ENCODE measurements at places on chromosomes 6 and 20. TPM values are rescaled to one million over a fixed set of nuclear protein-coding genes. Genes with fewer than 3 reads are reported as not detected.

DNA sequence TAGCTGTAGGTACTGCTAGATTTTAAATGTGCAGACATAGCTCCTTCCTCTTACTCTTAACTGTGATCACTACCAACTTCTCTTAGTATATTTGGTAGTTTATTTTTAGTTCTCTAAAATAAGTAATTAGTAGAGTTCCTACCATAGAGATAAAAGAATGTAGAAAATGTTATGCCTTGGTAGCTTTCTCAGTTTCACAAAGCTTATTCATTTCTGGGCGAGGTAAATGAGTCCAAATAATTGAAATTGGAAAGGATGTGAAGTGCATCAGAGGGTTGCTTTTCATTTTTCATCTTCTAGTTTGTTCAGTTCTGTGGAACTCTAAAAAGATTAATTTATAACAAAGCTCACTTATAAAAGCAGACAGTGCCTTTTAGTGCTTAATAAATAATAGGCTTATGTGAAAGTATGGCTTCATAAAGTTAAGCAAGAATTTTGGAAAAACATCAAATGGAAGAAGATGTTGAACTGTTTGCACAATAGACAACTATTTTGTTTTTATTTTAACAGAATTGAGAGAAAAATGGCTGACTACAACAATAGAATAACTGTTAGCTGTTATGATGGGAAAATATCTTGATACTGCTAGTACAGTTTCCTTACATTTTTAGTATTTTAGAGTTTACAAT, 303.7 kb downstream of the UTRN start:
- no peak for DNase-seq

DNA sequence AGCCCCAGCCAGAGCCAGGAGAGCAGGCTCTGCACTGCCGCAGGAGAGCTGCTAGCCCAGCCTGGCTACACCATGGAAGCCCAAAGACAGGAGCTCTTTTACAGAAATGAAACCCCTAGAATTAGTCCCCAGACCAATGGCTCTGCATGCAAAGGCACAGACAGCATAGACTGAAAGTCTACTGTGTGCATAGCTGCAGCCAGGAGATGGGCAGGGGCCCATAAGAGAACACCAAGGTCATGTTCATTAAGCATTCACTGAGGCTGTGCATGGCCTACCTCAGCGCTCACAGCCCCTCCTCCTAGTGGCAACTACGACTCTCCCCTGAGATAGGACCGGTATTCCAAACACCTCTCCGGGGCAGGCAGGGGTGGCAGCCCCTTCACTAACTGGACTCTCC, 34.9 kb downstream of the SNX5 start:
- no peak for DNase-seq

- no peak for DNase-seq
Observed at GRCh38 chr20:46779831-46780230, 70.4 kb downstream of the SLC2A10 start.

DNA sequence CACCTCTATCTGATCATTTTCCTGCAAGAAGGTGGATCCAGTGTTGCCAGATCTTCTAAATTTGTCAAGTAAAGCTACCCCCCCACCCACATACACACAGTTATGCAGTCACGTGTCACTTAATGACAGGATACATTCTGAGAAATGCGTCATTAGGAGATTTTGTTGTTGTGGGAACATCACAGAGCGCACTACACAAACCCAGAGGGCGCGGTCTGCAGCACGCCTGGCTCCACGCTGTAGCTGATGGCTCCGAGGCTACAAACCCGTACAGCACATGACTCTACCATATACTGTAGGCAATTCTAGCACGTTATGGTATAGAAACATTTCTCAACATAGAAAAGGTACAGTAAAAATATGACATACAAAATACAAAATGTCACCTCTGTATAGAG, 126.9 kb downstream of the SYCP2 start:
- DNase-seq, result no peak

DNA sequence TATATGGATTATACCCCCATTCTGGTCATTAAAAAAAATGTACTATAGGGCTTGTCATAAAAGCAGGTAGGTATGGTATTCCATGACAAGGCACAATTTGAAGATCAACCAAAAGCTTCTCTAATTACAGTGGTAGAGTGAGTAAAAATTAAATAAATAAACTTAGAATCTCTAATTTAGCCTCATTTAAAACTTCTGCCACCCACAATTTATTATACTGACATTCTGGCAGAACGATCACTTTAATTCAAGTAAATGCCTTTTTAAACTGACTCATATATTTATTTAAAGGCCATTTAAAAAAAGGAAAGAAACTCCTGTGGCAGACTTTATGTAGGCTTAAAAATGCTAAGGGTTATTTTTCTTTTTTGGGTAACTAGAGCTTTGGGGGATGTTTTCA, 68.3 kb upstream of the PHACTR2 start:
- DNase-seq, result no peak

- peak; percentile 41 for DNase-seq
Observed at GRCh38 chr6:46990031-46990644, 52.0 kb downstream of the ADGRF1 start.

- DNase-seq, result peak; percentile 30
Observed at GRCh38 chr6:167906899-167907298, 80.2 kb downstream of the AFDN start.

GRCh38 chr6:15507746-15508145, 155.1 kb downstream of the DTNBP1 start:
- DNase-seq, result no peak

- DNase-seq, result no peak
Observed at GRCh38 chr6:151409260-151409659, 17.9 kb upstream of the ZBTB2 start.

DNA sequence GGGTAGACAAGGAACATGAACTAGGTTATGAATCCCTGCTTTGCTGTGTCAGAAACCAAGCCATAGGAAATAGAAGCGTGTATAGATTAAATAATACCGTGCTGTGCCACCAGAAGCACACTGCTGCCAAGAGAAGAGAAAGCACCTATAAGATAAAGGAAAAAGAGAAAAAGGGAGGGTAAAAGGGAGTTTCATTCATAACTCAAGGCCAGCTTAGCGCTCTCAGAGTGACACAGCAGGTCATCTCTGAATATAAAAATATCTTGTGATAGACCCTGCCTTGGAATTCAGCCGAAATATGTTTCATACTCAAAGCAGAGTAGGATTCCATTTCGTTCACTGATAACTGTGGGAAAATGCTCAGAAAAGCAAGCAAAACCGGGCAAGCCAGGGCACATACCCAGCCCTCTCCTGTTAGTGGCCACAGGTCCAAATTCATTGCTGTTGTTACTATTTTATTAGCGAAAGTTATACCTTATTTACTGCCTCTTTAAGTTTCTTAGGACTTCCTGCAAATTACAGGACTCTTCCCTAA, 8.7 kb downstream of the JAG1 start:
- no peak for DNase-seq

- DNase-seq, result no peak
Observed at GRCh38 chr6:31713991-31714684, 1.0 kb upstream of the LY6G6D start.

DNA sequence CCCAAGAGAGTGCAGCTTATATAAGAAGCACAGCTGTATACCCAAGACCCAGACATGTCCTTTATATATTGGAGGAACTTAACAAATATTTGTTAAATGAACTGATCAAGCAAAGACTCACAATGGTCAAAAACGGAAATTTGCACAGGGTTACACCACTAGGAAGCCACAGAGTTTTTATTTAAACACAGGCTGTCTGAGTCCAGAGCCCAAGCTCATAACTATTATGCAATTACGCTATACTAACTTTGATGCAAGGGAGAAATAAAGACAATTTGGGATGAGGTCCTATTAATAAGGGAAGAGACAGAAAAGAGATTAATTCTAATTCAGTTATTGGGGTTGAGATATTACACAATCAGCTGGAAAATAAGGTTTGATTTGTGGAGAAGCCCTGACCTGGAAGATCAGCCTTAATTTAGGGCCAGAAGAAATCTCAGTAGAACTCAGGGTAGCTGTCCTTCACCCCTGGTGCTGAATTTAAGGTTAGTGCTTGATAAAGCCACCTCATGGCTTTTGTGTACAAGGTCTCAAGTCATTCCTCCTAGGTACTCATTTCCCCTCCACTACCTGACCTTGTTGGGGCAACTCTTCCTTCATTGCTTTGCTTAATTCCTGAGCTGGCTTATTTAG, 10.5 kb upstream of the ZNF334 start:
- DNase-seq, result peak; percentile 63

GRCh38 chr6:122098201-122098678, 301.2 kb upstream of the HSF2 start:
- no peak for DNase-seq

DNA sequence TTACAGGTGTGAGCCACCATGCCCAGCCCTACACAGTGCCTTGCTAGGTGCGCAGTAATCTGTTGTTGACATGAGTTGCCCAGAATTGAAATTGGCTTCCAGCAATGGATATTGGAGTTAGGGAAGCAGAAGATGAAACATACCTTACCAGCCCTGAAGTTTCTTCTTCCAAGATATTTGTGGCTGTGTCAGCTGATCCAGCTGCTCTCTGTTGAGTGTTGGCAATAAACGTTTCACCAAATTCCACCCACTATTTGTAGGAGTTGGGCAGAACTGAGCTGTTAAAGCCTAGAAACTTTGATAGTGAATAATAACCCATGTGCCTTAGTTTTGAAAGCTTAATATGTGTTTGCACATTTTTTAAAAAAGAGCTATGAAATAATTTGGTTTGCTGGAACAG, 218.2 kb upstream of the SNX9 start:
- DNase-seq, result no peak

DNA sequence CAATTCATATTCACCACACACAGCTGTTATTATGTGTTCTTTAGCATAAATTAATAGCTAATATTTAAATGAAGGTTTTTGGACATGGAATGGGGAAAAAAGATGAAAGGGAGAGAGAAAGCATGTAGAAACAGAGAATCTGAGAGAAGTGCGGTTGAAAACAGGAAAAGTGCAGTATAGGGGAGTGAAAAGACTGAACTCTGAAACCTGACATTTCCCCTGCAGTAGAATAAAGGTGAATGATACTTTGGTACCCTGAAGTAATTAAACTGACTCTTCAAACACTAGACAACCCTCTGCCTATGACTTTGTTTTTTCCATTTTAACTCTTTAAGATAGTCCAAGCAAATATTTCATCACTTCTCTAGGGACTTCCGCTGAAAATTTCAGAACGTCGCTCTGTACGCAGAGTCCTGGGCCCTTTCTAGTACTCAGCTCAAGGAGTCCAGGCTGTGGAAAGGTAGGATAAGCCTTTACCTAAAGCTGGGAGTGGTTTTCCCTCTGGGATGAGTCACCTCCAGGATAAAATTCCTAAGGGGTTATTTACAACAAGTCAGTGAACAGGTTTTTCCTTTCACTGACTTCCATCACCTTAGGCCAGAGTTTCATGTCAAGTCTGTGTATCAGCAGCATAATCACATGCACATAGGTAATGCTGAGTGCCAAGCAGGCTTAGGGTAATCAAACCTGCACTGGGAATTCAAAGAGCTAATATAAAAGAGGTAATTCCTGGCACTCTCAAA, 614.5 kb downstream of the PKHD1 start:
- DNase-seq, result no peak

DNA sequence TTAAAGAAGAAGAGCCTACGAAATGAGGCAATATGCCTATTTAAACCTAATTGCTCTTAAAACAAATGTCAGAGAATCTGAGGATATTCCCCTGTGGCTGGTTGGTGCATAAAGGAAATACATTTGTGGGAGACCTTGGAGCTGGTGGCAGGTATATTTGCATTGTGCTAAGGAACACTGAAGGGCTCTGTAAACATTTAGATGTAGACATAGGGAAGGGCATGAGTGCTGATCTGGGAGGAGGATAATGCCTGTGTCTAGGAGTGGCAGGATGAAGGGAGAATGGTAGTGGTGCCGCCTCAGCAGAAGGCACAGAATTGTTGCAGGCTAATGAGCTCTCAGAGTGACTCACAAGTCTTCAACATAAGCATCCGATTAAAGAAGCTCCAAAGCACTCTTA, 85.8 kb downstream of the CD164 start:
- DNase-seq, result no peak

GRCh38 chr6:40965046-40965445, 74.0 kb downstream of the UNC5CL start:
- no peak for DNase-seq

GRCh38 chr6:170295510-170296422, 4.9 kb upstream of the DLL1 start:
- DNase-seq, result no peak

GRCh38 chr20:31547017-31547675, 32.9 kb downstream of the HM13 start:
- DNase-seq, result peak; percentile 87

The GRIK2 gene
- total RNA-seq, result 1.5 TPM

The PLCG1 gene
- total RNA-seq, result 67.4 TPM

The LY6G6D gene
- not detected for total RNA-seq

The VSX1 gene
- total RNA-seq, result not detected

The GRM1 gene
- 0.54 TPM for total RNA-seq

The KHDC1 gene
- 8.0 TPM for total RNA-seq

Measured in cardiac muscle cell (in vitro differentiated cells and primary cell).